Neural crest cell (in vitro differentiated cells): ENCODE measurements at places on chromosomes 12 and 14. TPM values are rescaled to one million over a fixed set of nuclear protein-coding genes. Genes with fewer than 3 reads are reported as not detected.

DNA sequence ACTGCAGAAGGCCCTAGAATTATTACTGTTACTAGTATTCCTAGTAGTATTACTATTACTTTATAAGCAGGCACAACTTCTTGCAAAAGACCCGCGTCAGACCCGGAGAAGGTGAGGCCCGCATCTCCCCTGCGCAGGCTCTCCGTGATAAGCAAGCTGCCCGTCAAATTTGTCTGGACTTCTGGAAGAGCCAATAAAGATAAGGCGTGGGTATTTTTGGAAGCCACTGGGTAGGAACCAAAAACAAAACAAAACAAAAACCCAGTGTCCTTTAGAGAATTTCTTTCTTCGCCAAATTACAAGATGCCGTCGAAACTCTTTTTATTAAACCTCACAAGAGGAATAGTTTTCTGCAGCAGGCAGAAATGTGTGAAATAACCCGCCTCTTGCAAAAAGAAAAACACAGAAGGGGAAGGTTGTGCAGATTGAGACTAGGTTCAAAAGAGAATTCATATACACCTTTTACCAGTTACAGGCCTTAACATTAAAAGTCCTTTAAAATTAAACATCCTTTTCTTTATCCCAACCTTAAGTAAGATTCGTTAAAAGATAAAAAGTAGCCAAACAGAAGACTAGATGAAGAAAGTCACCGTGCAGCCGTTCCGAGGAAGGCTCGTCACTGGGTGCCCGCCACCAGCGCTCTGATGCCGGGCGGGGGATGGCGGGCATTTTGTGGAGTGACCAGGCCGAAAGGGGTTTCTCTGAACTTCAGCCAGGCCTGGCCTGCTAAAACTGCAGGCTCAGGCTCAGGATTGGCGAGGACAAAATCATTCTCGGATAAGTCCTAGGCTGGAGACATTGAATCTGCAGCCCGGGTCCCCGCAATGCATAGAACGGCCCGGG lies 1.6 kb downstream of the TBX5 start:
- no peak for DNase-seq

DNA sequence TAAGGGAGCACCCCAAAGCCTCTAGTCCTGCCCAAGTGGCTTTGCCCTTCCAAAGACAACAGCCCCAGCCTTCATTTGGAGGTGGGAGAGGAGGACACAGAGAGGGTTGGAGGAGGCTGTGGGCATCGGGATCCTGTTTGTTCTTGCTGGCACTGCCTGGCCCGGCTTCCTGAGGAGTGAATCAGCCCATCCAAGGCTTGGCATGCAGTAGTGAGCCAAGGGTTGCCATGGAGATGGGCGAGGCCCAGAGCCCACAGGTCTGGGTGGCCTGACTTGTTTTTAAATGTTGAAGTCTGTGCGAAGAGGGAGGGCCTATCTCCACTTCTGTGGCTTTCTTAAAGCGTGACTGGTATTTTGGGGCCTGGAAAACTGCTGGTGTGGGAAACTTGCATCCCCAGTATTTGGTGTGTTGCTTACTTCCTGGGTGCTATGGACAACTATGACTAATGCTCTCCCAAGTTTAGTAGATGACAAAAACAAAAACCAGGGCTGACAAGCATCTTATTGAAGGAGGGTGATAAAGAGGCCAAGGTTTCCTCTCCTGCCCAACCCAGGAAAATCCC lies 15.8 kb downstream of the CD9 start:
- no peak for DNase-seq

DNA sequence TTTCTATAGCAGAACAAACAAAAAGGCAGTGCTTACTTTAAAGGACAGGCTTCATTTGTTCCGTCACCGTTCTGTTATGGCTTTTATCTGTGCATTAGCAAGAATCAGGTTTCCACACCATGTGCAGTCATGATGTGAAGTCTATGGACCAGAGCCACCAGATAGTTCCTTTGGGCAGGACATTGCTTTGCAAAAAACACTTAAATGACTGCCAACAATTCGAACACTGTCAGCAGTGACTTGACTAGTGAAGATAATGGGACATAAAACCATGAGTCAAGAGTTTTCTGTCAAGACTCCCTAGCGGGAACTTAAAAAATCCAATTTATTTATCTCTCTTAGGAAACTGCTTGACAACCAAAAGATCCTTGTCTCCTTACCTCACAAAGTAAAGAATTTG lies 80.3 kb downstream of the NKX2-1 start:
- DNase-seq: no peak

- no peak for DNase-seq
These were observed 22.8 kb downstream of the COX8C start for GRCh38 chr14:93369713-93370266.

DNA sequence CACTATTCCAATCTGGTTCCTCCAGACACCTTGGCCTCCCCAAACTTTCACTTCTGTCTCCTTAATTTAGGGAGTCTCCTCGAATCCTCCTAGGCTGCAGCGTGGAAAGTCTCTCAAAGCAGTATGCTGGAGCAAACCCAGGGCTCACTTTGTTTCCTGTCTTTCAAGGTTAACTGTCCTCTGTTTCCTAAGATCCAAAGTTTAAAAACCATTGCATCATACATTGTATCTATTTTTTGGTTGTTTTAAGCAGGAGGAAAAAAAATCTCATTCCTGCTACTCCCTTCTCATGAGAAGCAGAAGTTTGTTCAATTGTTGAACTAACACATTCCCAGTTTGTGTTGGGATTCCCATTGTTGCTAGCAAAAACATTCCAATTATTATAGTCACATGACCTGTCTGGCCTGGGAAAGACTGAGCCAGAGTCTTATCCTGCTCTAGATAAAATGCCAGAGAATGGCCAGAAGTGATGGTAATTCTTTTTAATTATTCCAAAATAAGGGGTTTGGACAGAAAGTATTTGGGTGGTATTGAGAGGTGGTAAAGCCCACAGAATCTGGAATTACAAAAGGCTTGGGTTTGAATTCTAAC lies 67.3 kb downstream of the HSPB8 start:
- no peak for DNase-seq

DNA sequence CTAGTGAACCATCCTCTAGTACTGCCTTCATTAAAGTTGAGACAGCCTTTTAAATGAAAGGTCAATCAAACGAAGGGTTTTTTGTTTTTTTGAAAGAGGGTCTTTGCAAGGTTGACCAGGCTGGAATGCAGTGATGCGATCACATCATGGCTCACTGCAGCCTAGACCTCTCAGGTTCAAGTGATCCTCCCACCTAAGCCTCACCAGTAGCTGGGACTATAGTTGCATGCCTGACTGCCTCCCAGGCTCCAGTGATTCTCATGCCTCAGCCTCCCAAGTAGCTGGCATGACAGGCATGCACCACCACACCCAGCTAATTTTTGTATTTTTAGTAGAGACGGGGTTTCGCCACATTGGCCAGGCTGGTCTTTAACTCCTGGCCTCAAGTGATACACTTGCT lies 114.6 kb upstream of the SINHCAF start:
- no peak for DNase-seq

GRCh38 chr14:102392506-102392905 lies 29.8 kb downstream of the TECPR2 start:
- no peak for DNase-seq

DNA sequence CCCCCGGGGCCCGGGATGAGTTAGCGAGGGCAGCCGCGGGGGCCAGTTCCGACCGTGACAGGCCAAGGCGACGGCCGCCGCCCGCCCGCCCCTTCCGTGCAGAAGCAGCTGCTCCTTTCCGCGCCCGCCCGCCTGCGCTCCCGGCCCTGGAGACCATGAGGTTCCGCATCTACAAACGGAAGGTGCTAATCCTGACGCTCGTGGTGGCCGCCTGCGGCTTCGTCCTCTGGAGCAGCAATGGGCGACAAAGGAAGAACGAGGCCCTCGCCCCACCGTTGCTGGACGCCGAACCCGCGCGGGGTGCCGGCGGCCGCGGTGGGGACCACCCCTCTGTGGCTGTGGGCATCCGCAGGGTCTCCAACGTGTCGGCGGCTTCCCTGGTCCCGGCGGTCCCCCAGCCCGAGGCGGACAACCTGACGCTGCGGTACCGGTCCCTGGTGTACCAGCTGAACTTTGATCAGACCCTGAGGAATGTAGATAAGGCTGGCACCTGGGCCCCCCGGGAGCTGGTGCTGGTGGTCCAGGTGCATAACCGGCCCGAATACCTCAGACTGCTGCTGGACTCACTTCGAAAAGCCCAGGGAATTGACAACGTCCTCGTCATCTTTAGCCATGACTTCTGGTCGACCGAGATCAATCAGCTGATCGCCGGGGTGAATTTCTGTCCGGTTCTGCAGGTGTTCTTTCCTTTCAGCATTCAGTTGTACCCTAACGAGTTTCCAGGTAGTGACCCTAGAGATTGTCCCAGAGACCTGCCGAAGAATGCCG lies 699 bp downstream of the MGAT2 start:
- DNase-seq: peak; percentile 49

DNA sequence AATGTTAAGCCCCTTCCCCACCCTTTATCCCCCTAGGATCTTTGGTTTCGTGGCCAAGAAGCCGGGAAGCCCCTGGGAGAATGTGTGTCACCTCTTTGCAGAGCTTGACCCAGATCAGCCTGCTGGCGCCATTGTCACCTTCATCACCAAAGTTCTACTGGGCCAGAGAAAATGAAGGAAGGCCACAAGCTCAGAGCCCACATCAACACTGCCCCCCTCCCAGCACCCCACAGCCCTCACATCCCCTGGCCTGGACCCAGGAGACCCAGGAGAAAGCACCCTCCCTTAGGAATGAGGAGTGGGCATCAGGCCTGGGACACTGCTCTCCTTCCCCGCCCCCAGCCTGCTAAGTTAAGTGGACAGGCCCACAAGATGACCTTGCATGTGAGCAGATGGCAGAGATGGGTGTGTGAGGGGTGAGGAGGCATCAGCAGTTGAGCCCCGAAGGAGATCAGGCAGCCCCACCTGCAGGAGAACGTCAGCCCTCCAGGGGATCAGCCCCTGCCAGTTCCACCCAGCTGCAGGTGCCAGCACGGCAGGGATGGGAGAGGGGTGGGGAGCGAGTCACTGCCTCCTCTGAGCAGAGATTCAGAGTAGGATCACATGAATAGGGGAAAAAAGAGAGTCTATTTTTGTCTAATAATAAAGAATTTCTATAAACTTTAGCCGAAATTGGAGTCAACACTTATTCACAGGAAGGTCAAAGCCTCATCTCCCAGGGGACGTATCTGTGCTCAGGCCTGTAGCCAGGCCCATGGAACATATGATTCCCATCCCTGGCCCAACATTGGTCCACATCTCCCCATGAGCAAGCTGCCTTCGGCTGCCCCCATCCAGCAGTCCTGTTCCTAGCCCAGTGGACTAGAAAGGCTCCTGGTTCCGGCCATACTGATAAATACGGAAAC lies 14.1 kb downstream of the TNS2 start:
- no peak for DNase-seq

- DNase-seq: no peak
These were observed 6.0 kb downstream of the TMEM63C start for GRCh38 chr14:77187649-77188012.

DNA sequence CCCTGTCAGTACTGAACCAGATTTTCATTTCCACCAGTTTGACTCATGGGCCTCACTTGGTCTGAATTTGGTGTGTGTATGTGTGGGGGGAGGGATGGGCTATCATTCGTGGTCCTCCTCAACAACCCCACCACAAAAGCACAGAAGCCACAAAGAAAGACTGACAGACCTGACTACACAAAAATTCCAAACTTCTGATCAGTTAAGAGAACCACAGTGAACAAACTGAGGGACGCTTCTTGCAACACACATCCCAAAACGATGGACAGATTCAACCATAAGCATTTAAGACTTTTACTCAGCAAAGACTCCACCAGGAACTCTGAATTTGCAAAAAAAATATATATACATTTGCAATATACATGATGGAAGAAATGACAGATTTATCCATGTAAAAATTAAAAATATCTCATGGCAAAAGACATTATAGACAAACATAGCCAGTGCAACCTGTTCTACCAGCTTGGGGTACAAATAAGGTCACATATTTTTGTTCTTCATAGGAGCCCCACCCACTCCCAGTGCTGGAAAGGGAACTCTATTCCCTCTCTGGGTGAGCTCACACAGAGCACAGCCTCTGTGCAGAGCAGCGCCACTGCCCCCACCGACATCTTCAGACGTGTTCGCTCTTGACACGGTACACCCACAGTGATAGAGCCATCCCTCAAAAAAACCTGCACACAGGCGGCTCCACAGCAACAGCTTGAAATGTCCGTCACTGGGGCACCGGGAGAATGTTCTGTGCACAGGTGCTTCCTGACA lies 49.7 kb downstream of the JAG2 start:
- DNase-seq: no peak

- DNase-seq: no peak
These were observed 26.5 kb upstream of the PLXNC1 start for GRCh38 chr12:94121886-94122285.

GRCh38 chr12:40976546-40976945 lies 211.6 kb upstream of the PDZRN4 start:
- no peak for DNase-seq

- DNase-seq: peak; percentile 61
These were observed at the start of gene CLIP1 for GRCh38 chr12:122421821-122422729. Gene CLIP1, minus strand, starts transcription at chr12:122422669. Its CDS starts 42,217 bp downstream, at chr12:122380452.

DNA sequence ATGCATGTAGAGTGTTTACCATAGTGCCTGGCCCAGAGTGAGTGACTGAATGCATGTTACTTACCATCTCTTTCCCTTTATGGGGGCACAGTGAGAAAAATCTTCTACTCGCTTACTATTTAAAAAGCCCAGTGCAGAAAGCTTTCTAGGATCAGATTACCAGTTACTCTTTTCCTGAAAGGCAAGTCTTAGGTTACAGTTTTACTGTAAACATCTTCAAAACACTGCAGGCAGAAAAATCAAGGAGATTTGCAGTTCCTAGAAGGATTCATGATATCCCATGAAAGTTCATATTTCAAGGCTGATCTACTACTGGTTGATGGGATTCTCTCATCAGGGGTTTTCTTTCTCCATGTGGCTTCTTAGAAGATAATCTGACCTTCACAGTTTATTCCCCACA lies 29.3 kb upstream of the DAAM1 start:
- DNase-seq: no peak

GRCh38 chr14:101098641-101099040 lies 195.1 kb upstream of the RTL1 start:
- no peak for DNase-seq

The FAM90A1 gene
- not detected in 2 replicates for total RNA-seq

The SLC6A12 gene
- total RNA-seq: 0.14 and 0.47 TPM in 2 replicates

The TRIM9 gene
- 19.7 and 21.9 TPM in 2 replicates for total RNA-seq

The RBP5 gene
- 0.65 and 1.0 TPM in 2 replicates for total RNA-seq

The KIF26A gene
- total RNA-seq: 15.0 and 15.2 TPM in 2 replicates

The EPYC gene
- total RNA-seq: not detected in 2 replicates

The ENDOU gene
- total RNA-seq: not detected in 2 replicates

The PLEKHG7 gene
- total RNA-seq: not detected in 2 replicates
